ENCODE measurements at places on chromosomes 1 and 21.

DNA sequence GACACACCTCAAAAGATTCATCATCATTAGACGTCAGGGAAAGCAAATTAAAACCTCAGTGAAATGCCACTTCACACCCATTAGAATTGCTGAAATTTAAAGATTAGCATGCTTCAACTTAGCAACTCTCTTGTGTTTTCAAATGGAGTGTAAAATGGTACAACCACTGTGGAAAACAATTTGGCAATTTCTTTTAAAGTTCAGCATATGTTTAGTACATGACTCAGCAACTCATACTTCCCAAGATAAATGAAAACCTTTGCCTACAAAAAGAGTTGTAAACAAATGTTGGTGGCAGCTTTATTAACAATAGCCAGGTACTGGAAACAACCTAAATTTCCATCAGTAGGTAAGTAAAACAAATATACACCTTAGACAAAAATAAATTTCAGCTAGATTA lies 42.7 kb downstream of the ST3GAL3 start:
- no peak for DNase-seq

DNA sequence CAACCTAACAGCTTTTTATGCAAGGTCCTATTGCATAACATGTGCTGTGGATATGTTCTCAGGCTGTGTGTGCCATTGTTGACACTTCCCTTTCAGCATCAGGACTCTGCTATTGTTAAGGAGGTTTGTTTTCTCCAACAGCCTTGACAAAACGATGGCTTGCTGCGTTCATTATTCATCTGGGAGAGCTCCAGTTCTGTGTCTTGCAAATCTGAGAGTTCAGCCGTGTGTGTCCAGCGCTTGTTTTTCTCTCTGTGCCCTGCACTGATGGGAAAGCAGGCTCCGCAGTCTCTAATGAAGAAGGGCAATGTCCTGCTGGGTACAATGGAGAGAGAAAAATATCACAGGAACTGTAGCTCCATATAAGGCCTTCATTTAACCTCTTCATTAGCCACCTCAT lies 63.7 kb downstream of the CLDN17 start:
- no peak for DNase-seq

GRCh38 chr1:115873184-115873583 lies 32.3 kb upstream of the NHLH2 start:
- no peak for DNase-seq

DNA sequence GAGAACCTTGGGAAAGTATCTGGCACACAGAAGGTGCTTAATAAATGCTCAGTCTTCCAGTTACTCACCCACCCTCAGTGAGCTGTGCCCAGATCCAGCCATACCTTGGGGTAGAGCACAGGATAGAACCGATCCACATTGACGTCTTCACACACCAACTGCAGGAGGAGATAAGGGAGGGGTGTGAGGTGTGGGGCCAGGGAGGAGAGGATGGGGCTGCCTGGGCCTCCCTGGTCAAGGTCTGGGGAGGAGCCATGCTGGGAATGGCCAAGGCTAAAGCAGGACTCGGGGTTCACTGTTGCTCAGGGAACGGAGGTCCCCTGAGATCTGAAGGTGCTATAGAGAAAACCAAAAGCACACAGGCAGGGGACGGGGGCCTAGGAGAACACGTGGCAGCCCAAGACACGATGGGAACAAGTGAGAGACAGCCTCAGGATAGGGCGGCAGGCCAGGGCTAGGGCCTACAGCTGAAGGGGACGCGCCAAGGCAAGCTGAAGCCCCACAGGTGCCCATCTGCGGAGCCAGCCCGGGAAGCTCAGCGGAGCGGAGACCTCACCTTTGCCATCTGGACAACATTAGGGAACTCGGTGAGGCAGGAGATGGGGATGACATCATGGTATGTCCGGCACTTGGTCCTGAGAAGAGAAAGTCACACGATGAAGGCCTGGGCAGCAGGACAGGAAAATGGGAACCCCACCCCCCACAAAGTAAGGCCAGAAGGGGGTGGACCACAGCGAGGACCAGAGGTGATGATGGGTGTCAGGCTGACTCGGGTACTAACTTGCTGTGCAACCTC lies 55.9 kb downstream of the RAP1GAP start:
- no peak for DNase-seq

- no peak for DNase-seq
Measured at GRCh38 chr21:46215436-46216131, 13.0 kb downstream of the LSS start.

DNA sequence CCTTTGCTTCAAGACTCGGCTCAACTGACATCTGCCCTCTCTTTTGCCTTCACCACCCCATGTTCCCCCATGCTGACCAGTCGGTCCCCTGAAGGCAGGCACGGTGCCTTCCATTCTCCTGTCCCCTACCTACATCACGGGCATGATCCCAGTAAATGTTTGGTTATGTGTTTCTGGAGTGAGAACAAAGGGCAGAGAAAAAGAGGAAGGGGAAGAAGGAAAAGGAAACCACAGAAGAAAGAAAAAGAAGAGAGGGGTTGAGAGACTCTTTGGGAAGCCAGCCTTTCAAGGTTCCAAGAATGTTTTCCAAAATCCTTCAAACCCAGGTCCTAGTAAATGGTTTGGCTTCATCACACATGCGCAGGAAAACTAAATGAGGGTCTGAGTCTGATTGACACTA lies 84.9 kb downstream of the CDC7 start:
- no peak for DNase-seq

DNA sequence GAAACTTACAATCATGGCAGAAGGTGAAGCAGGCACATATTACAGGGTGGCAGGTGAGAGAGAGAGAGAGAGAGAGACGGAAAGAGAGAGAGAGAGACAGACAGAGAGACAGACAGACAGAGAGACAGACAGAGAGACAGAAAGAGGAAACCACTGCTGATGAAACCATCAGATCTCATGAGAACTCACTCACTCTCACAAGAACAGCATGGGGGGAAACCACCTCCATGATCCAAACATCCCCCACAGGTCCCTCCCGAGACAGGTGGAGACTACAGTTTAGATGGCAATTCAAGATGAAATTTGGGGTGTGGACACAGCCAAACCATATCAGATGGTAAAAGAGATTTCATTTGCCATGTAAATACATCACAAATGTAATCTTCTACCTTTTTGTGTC lies 708.1 kb downstream of the MRPL39 start:
- DNase-seq = no peak

DNA sequence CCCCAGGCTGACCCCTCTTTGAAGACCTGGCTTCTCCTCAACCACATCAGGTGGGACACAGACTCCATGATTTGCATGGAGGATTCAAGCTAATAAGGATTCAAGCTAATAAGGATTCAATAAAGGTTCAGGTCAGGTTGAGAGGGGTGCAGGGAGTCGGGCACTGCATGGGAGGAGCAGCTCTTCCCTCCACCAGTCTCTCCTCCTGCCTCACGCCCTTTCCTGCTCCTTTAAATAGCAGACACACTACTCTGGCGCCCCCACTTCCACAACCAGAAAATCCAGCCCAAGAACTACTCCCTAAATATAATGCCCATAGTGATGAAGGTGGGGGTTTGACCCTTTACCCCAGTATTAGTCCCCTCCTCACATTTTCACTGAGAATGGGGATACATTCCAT lies 7.1 kb downstream of the MEX3A start:
- no peak for DNase-seq

DNA sequence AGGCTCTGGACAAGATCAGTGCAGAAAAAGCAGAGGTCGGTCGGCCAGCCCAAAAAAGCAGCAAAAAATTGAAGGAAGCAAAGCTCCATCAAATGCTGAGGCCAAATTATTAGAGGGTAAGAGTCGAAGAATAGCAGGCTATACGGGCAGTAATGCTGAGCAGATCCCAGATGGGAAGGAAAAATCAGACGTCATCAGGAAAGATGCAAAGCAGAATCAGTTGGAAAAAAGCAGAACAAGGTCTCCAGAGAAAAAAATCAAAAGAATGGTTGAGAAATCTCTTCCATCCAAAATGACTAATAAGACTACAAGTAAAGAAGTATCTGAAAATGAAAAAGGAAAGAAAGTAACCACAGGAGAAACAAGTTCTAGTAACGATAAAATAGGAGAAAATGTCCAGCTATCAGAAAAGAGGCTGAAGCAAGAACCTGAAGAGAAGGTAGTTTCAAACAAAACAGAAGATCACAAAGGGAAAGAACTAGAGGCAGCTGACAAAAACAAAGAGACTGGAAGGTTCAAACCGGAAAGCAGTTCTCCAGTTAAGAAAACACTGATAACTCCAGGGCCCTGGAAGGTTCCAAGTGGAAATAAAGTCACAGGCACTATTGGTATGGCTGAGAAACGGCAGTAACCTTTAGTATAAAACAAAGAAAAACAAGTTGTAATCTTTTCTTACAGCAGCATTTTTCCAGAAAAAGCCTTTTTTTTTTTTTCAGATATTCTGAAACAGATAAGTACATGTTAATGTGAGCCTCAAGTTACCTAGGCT lies 75.7 kb downstream of the PHTF1 start:
- DNase-seq = no peak

- no peak for DNase-seq
Measured at GRCh38 chr1:9671377-9672140, 20.0 kb downstream of the PIK3CD start.

DNA sequence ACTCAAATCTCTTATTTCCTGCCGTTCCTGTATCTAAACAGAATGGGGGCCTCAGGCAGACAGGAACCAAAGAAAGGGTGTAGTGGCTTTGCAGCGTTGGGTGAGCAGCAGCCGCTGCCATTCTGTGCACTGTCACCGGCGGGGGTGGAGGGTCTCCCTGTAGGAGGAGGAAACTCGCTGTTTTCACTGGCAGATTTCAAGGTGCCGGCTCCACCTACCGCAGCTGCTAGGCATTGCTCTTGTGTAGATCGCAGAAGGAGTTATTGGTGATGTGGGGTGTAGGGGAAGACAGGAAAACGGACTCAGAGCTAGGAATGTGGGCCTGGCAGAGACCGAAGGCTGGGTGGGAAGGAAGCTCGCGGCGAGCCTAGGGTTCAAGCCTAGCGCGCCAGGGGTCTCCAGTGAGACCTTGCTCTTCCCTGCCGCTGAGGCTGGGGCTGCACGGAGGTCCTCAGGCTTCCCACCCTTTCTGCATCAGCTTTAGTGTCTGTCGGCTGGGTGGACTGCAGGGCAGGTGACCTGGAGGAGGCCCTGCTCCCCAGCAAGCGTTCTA lies 20.8 kb downstream of the ATP5PO start:
- peak; percentile 91 for DNase-seq

GRCh38 chr21:33641352-33642026 lies at the start of gene CRYZL1:
Gene CRYZL1 (minus strand): TSS chr21:33641741. CDS start chr21:33631551, 10,190 bp downstream.
- peak; percentile 100 for DNase-seq

DNA sequence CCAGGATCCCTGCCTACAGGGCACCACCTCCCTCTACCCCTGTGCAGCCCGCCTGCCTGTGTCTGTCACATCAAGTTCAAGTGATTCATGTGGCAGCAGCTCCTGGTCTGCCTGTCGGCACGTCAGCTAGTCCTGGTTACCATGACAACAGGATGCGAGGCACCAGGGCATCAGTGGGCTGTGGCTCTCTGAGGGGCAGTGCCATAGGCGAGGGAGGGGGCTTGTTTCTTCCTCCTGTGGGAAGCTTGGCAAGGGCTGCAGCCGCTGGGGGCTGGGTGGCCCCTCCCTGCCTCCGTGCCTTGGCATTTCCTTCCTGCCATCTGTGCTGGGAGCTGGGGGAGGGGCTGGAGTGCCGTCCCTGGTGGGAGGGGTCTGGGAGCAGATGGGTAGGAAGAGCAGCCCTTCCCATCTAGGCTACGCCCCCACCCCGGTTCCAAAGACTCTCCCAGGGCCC lies 43.1 kb downstream of the FOXO6 start:
- DNase-seq = peak; percentile 35

DNA sequence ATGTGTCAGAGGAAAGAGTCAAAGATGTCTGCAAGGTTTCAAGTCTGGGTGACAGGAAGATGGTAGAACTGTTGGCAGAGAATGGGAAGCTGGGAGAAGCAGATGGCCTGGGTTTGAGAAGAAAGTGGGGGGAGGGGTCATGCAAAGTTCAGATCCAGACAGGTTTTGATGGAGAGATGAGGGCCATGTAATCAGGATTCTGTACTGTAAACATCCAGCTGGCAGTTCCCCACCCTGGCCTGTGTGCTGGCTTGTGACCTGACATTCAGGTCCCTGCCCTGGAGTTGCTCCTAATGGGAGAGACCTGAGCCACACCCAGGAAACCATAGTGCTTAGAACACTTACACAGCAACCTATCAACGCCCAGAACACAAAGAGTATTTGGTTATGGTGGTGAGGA lies 15.6 kb upstream of the ETV3 start:
- no peak for DNase-seq

DNA sequence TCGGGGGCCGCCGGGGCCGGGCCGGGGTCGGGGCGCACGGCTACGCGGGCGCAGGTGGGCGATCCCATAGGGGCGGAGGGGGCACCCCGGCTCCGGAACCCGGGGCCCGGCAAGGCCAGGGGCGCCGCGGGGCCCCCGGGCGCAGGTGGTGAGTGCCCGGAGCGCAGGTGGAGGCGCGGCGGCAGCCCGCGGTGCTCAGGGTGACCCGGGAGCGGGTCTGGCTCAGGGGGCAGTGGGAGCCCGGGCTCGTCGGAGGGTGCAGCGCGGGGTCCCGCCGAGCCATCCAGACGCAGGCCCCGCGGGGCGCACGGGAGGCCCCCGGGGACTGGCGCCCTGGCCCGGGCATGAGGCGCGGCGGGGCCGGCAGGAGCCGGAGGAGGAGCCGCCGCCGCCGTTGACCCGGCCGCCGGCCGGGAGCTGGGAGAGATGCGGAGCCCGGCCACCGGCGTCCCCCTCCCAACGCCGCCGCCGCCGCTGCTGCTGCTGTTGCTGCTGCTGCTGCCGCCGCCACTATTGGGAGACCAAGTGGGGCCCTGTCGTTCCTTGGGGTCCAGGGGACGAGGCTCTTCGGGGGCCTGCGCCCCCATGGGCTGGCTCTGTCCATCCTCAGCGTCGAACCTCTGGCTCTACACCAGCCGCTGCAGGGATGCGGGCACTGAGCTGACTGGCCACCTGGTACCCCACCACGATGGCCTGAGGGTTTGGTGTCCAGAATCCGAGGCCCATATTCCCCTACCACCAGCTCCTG lies 489 bp downstream of the CELSR2 start:
- no peak for DNase-seq

- DNase-seq = no peak
Measured at GRCh38 chr1:189510827-189511226, 966.8 kb downstream of the BRINP3 start.

DNA sequence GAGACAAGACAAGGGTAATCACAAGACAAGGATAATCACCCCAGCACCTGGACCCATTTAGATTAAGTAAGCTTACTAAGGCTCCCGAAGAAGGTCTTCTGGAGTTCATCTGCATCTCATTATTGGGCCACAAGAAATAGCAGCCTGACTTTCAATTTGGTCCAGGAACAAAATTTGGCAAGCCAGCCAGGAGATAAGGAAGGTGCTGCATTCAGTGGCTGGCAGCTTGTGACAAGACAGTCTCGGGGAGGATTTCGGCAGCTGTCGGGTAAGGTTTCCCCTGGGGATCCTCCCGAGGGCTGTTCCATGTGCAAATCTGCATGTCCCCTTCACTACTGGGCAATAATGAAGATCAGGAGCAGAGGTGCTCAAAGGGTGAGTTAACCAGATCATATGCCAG lies 195.2 kb downstream of the FCRL5 start:
- DNase-seq = no peak

All from HAP-1 (cell line).